ENCODE measurements at places on chromosomes 16 and 17. TPM values are rescaled to one million over a fixed set of nuclear protein-coding genes. Genes with fewer than 3 reads are reported as not detected.

HP gene
- 0.69 TPM for total RNA-seq

ACAP1 gene
- total RNA-seq = 4.2 TPM

SHBG gene
- 0.17 TPM for total RNA-seq

CFDP1 gene
- 20.3 TPM for total RNA-seq

TMEM186 gene
- 5.3 TPM for total RNA-seq

KRT39 gene
- not detected for total RNA-seq

BAHCC1 gene
- total RNA-seq = 11.5 TPM

OTOA gene
- total RNA-seq = 0.06 TPM

ADGRG3 gene
- 0.16 TPM for total RNA-seq

CLEC3A gene
- not detected for total RNA-seq

YBX2 gene
- 0.53 TPM for total RNA-seq

LGALS9B gene
- total RNA-seq = not detected

TMEM100 gene
- total RNA-seq = 0.74 TPM

MYH2 gene
- total RNA-seq = not detected
